Myocyte (in vitro differentiated cells): ENCODE measurements at places on chromosomes 13 and 19. TPM values are rescaled to one million over a fixed set of nuclear protein-coding genes. Genes with fewer than 3 reads are reported as not detected.

Gene FPR3
- not detected in 2 replicates for total RNA-seq

Gene FGF22
- total RNA-seq, result 0.16 and 0.21 TPM in 2 replicates

Gene ZNF582
- 2.8 and 3.0 TPM in 2 replicates for total RNA-seq

Gene NLRP12
- total RNA-seq, result not detected in 2 replicates

Gene VAV1
- not detected in 2 replicates for total RNA-seq

DNA sequence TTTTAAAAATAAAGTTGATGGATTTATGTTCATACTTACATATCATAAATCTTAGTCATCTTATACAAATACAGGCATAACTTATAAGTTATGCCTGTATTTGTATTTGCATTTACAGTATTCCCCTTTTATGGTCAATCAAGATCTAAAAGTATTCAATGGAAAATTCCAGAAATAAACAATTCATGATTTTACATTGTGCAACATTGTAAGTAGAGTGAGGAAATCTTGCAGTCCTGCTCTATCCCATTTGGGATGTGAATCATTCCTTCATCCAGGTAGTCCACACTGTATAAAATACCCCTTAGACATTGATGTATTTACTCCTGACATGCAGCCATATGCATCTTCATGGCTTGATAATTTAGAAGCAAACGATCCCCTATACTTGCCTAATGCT, 795.3 kb downstream of the SLITRK1 start:
- DNase-seq, result no peak

- peak; percentile 24 for DNase-seq
Observed at GRCh38 chr19:46924874-46925547, 64.2 kb downstream of the ARHGAP35 start.

DNA sequence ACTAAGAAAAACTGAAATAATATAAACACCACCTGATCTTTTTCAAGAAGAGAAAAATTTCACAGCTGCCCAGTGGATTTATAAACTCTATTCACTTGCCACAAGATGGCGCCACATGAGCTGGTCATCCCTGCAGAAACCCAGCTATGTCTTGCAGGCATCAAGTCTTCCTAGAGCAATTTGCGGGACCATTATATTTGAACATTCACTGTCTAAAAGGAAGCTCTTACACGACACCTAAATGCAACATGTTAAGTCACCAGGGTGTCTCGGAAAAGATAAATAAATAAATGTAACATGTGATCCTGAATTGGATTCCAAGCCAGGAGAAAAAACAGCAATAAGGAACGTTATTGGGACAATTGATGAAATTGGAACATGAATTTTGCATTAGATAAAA, 20.3 kb upstream of the AKT2 start:
- DNase-seq, result peak; percentile 91

GRCh38 chr19:43735957-43736356, 18.8 kb downstream of the SMG9 start:
- DNase-seq, result no peak

DNA sequence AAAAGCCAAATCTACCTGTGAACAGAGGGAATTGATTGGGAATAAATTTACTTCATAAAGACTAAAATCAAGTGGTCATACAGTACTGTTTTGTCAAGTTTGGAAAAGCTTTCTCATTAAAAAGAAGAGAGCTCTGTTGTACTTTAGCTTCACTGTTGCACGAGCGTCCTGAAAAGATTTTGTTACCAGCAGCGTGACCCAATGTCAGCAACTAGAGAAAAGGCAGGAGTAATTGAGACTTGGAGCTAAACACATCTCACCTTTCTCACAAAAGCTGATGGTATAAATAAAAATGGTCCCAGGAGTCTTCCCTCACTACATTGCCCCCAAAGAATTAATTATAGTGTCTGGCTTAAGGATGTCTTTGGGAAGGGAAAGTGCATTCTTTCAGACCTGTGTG, 613.7 kb downstream of the OLFM4 start:
- DNase-seq, result no peak

DNA sequence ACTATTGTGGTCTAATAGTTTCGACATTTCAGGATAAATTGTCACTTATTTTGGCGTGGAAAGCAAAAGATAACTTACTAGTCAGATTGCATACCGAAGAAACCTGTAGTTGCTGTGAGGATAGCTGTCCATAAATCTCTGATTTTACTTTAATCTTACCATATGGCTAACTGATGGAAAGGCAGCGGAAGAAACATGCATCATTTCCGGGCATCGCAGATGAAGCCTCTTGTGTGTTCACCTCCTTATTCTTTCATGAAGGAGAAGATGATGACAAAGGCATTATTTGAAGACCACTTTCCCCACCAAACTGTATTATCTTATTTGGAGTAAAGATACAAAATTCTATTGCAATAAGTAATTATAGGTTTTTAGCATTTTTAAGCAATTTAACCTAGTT, 763.6 kb upstream of the SLITRK6 start:
- no peak for DNase-seq

DNA sequence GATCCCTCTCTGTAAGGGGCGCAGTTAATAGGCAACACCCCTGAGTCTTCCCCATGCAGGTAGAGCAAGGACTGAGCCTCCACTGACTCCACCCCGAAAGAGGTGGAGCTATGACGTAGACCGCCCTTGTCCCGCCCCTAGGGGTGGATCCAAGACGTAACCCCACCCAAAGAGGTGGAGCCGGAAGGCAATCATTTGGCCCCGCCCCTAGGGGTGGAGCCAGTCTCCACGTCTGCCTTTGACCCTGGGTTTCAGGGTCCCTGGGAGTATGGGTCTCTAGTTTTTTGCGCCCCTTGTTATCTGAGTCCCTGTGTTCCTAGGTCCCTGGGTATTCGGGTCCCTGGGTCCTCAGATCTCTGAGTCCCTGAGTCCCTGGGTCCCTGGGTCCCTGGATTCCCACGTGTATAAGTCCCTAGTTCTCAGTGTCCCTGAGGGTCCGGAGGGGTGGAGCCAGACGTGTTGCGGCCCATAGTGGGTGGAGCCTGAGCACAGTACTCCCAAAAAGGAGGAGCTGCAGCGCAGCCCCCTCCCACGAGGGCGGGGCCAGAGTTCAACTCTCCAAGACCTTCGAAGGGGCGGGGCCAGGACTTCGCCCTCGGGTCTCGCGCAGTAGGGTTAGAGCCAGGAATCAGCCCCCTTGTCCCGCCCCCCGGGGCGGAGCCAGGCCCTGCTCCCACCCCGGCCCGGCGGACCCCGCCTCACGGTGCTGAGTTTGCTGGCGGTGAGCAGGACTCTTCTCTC, 5.3 kb downstream of the DENND1C start:
- no peak for DNase-seq

DNA sequence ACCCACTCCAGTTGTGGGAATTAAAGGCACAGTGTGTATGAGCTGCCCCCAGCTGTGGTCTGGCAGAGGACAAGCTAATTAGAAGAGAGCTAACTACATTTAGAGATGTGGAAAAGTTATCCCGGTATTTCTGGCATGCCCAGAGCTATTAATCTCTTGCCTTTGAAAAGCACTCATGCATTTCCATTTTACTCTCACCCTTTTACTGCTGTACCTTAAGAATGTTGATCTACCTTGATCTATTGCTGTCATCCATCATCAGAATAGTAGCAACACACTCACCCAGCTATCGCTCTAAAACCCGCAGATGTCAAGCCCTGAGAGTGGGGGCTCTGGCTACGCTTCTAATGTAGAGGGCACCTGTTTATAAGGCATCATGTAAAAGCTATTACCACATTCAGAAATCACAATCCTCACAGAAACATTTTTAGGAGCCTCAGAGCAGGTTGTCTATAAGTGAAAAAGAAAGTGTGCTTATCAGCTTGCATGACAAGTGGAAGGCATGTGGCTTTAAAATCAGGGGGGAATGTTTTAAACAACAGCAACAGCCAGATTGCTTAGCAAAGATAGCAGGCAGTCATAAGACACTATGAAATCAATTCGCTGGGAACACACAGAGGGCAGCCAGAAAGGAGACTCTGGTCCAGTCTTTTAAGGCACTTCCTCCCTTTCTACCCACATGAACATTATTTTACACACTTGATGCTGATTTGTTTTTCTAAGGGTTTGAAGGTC, 224.2 kb upstream of the IRS2 start:
- no peak for DNase-seq

DNA sequence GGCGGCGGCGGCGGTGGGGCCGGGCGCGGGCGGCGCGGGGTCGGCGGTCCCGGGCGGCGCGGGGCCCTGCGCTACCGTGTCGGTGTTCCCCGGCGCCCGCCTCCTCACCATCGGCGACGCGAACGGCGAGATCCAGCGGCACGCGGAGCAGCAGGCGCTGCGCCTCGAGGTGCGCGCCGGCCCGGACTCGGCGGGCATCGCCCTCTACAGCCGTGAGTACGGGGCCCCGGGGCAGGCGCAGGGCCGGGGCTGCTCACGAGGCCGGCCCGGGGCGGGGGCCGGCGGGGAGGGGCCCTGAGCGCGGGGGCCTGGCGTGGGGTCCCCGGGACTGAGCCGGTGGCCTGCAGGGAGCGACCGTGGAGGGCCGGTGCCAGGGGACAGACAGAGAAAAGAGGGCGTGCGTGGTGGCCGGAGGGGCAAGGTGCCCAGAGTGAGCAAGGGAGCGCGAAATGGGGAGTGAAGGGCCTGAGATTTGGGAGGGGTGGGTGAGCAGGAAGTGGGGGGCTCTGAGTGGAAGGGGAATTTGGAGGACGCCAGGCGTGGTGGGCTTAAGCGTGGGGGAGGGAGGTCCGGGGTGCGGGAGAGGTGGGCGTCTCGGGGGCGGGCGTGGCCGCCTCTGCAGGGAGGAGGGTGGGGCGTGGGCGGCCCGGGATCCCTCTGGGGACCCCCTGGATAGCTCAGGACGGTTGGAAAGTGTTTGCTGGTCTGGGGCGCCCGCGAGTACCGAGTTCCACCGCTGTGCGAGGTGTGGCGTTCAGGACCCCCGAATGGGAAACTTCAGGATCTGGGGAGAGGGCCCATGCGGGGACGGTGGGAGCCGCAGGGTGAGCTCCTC, 575 bp downstream of the CARM1 start:
- peak; percentile 29 for DNase-seq

GRCh38 chr13:38951525-38952313, 38.9 kb downstream of the STOML3 start:
- DNase-seq, result no peak

DNA sequence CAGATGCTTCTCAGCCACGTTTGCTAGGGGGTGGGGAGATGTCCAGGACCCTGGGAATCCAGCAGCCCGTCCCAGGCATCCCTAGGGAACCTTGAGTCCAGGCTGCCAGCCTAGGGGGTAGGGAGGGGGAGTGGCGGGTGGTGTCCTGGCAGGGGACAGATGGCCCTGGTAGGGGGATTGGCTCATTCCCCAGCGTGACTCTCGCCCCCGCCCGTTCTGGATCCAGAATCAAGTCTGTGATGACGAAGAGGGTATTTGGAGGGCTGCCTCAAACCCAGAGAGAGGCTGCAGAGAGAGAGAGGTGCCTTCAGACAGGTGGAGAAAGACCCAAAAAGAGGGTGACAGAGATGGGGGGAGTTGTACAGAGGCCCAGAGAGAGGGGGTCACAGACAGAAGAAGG, 4.1 kb downstream of the SLC17A7 start:
- no peak for DNase-seq

GRCh38 chr13:100707818-100708740, 33.5 kb upstream of the TMTC4 start:
- DNase-seq, result peak; percentile 20

GRCh38 chr19:12043752-12044422, 8.4 kb upstream of the ZNF433 start:
- no peak for DNase-seq

DNA sequence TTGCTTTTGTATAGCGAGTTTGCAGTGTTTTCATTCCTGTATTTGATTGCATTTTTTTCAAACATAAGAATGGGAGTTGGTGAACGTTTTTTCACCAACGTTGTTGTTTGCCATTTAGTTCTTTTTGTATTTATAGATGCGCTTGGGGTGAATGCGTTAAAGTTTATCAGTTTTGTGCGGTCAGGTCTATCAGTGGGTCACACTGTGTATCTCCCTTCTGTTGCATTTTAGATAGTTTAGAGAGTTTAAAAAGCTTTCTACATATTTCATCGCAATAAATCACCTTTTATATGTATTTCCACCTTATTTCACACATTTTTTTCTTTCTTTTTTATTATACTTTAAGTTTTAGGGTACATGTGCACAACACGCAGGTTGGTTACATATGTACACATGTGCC, 16.4 kb downstream of the OR7A5 start:
- DNase-seq, result no peak

DNA sequence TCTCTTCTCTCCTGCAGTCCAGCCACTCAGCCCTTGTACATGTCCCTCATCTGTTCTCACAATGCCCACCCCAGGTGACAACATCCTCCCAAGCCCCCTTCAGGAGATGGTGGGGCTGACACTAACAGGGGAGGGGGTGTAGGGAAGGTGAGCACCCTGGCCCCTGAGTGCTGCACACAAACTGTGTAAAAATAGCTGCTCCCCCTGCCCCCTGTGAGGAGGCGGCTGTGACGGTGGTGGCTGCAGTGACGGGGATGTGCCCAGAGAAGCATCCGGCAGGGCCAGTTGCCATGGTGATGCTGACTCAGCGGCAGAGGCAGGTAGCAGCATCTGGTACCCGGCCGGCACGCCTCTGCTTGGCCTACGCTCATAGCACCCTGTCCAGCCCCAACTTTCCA, 13.0 kb upstream of the JUND start:
- DNase-seq, result no peak

- peak; percentile 71 for DNase-seq
Observed at GRCh38 chr19:11587302-11587974, 9.8 kb upstream of the ZNF627 start.

DNA sequence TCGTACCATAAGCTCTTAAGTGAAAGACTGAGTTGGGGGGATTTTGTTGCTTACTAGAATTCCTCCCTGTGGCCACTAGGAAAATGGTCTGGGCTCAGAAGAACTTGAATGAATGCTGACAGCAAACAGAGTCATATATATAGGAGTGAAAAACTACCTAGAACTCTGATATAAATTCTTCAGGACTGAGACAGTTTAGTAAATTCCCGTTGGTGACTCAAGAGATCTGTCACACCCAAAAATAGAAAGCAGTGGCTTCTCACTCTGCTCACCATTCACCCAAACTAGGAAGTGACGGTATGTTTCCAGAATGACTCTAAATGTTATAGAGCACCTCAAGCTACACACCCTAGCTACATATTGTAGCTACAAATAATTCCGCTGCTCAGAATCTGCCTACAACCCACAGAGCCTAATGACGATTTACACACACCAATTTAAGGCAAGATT, 116.2 kb downstream of the TBC1D4 start:
- peak; percentile 89 for DNase-seq

- no peak for DNase-seq
Observed at GRCh38 chr19:46210669-46211068, 18.9 kb upstream of the IGFL1 start.
